Left cardiac atrium (tissue), 4 donors: ENCODE measurements at places on chromosomes 6 and 20. TPM values are rescaled to one million over a fixed set of nuclear protein-coding genes. Genes with fewer than 3 reads are reported as not detected.
A peak's percentile ranks its signal among the peaks of the same experiment; 100 is the strongest.

CEP43 gene
- 8.9 TPM for total RNA-seq

DNA sequence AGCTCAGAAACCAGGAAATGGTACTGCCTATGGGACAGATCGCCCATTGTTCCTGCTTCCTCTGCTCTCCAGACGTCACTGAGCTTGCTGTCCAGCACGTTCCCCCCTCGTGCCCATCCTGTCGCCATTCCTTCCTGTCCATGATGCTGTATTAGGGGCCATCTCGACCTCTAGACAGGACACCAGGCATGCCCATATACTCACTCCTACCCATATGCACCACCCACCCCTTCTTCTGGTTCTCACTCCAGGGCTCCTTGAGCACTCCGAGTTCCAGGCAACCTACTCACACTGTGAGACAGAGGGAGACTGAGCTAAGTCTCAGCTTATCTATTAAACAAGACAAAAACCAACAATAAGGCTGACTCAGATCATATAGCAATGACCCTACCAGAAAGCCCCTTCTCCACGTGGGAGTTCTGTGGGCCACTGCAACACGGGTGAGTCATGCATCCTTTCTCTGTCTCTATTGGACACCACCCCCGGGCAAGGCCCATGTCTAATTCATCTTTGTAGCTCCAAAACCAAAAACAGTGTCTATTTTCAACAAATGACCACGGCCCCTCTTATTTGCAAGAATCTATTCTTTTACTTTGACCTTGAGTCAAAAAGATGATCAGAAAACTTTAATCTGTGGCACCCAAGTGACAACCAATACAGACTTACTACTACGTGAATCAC, 65.7 kb downstream of the PSMG4 start:
- DNase-seq = peak; percentile 50

DNA sequence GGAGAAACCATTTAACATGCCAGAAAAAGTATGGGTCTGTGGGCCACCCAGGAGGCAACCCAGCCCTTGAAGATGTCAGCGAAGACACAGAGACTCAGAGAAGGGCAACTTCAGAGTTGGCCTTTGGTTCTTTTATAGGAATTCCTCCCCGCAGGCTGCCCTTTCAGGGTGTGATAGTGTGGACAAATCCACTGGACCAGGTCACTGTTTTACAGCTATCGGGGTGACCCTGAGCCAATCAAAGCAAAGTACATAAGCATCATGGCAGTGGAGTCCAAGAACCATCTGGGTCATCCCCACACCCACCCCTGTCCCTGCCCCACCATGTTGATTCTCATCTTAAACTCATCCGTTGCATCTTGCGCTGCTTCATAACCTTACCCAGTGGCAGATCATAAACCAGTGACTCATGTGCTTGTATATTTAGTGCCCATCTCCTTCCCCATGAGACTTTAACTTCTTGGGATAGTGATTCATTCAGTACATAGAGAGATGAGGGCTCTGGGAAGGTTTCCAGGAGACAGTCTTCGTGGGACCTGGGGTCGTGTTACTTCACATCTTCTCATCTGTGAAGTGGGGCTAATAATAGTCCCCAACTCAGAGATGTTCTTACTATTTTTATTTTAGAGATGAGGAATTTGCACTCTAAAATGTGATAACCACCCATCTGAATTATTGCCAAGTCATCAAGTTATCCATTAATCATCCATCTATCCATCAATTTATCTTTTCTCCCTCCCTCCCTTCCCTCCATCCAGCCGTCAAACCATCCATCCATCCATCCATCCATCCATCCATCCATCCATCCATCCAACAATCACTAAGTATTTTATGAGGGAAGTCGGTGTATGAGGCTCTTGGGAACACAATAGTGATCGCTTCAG, 51.0 kb downstream of the EDN3 start:
- no peak for DNase-seq

GRCh38 chr6:111817451-111818120, 55.7 kb downstream of the FYN start:
- DNase-seq = no peak

MRPS26 gene
- total RNA-seq = 42.8 TPM

DNA sequence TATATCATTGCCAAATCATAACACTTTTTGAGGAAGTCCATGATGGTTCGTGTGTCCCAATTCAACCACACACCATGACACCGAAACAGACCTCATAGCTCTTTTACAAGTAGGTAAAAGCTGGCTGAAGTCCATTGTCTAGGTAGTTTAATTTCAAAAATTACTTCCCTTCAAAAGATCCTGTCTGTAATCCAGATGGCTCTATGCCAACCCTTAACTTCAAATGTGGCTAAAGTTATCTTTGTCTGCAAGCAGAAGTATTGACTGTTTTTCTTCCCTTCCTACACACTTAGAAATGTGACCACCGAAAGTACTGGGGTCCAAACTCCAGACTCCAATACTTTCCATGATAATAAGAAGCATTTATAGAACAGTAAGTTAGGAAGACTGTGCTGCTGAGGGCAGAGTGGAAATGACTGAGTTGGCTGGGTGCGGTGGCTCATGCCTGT, 8.3 kb upstream of the TIAM2 start:
- no peak for DNase-seq

DNA sequence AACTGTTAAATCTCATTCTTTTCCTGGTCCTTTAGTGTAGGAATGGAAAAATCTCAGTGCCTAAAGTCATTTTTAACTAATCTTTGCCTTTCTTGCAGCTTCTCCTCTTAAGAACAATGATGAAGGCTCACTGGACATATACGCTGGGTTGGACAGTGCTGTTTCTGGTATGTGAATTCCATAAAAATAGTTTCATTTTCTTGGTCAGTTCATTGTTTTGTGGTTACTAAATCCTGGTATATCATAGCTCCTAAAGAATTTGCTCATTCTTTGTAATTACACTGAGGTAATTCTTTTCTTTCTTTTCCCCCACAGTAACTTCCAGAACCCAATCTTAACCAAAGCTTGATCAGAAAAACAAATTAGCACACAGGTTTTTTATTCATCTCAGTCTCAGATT, 23.4 kb downstream of the CASP8AP2 start:
- DNase-seq = no peak

FRK gene
- total RNA-seq = 4.8 TPM

GRCh38 chr20:10696650-10697049, 22.9 kb upstream of the JAG1 start:
- DNase-seq = no peak

HLA-DRA gene
- 151 TPM for total RNA-seq

GRCh38 chr6:146851837-146852236, 253.1 kb downstream of the ADGB start:
- DNase-seq = no peak

- no peak for DNase-seq
Measured at GRCh38 chr20:916125-916799, at the start of gene ANGPT4. TSS of gene ANGPT4 (minus strand) at chr20:916334. CDS start at chr20:916214, 120 bp downstream.

- DNase-seq = no peak
Measured at GRCh38 chr6:107879941-107880340, 55.8 kb upstream of the SCML4 start.

AKAP7 gene
- total RNA-seq = 13.2 TPM

GRCh38 chr20:62724692-62725595, 16.3 kb downstream of the NTSR1 start:
- DNase-seq = peak; percentile 17

- DNase-seq = no peak
Measured at GRCh38 chr6:37368961-37369320, 15.2 kb downstream of the RNF8 start.

- no peak for DNase-seq
Measured at GRCh38 chr20:48360342-48360975, 467.3 kb downstream of the PREX1 start.

UFL1 gene
- 23.7 TPM for total RNA-seq

GPX5 gene
- total RNA-seq = not detected

ZNF311 gene
- total RNA-seq = 0.37 TPM

- no peak for DNase-seq
Measured at GRCh38 chr6:168147205-168147738, 68.3 kb upstream of the FRMD1 start.

DNA sequence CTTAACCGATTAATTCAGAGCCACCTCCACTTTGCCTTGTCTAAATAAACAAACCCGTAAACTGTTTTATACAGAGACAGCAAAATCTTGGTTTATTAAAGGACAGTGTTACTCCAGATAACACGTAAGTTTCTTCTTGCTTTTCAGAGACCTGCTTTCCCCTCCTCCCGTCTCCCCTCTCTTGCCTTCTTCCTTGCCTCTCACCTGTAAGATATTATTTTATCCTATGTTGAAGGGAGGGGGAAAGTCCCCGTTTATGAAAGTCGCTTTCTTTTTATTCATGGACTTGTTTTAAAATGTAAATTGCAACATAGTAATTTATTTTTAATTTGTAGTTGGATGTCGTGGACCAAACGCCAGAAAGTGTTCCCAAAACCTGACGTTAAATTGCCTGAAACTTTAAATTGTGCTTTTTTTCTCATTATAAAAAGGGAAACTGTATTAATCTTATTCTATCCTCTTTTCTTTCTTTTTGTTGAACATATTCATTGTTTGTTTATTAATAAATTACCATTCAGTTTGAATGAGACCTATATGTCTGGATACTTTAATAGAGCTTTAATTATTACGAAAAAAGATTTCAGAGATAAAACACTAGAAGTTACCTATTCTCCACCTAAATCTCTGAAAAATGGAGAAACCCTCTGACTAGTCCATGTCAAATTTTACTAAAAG, 2.7 kb downstream of the FOXC1 start:
- DNase-seq = no peak

- DNase-seq = no peak
Measured at GRCh38 chr6:126941751-126942150, 176.7 kb upstream of the RSPO3 start.

DNA sequence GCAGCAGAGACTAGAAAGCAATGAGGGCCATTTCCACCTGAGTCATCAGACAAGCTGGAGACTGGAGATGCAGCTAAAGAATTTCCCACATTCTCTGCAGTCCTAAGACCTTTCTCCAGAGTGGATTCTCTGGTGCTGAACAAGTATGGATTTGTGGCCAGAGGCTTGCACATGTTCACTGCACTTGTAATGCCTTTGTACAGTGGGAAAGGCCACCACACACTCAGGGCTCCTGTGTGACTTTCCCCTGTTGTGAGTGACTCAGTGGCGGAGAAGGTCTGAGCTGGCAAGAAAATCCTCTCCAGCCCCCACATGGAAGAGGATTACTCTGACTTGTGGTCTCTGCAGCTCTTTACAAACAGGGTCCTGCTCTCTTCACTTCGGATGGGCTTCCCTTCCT, 192.3 kb downstream of the C6orf118 start:
- DNase-seq = no peak

BMP6 gene
- 2.1 TPM for total RNA-seq

OPRM1 gene
- not detected for total RNA-seq

CLPSL2 gene
- not detected for total RNA-seq
